Osteocyte (in vitro differentiated cells): ENCODE measurements at places on chromosomes 16 and 17. TPM values are rescaled to one million over a fixed set of nuclear protein-coding genes. Genes with fewer than 3 reads are reported as not detected.

The FAM171A2 gene
- 26.1 and 26.9 TPM in 2 replicates for total RNA-seq

The CBFA2T3 gene
- total RNA-seq: not detected in 2 replicates

The SUMO2 gene
- 472 and 483 TPM in 2 replicates for total RNA-seq

The MT1A gene
- not detected in 2 replicates for total RNA-seq

The ZG16 gene
- not detected in 2 replicates for total RNA-seq

The CUEDC1 gene
- 34.7 and 38.4 TPM in 2 replicates for total RNA-seq

DNA sequence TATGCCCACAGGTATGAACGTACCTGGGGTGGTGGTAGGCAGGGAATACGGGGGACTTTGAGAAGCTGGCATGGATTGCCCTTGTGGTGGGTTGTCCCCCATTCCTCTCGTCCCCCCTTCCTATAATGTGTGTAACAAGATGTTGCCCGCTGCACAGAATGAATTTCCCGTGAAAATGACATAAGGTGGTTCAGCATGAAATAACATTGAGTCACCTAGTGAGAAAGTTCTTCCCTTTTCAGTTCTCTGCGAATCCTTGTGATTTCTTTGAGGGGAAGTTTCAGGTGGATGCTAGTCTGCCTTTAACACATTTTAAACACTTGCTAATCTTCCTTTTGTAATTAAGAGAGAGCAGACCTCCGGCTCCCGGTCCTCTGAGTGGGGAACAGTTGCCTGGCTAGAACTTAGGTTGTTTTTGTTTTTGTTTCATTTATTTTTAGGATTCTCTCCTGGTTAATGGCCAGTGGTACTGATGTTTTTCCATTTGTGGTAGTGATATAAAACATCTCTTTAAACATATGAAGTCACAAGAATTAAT, 58.9 kb downstream of the RAP1GAP2 start:
- DNase-seq: no peak

DNA sequence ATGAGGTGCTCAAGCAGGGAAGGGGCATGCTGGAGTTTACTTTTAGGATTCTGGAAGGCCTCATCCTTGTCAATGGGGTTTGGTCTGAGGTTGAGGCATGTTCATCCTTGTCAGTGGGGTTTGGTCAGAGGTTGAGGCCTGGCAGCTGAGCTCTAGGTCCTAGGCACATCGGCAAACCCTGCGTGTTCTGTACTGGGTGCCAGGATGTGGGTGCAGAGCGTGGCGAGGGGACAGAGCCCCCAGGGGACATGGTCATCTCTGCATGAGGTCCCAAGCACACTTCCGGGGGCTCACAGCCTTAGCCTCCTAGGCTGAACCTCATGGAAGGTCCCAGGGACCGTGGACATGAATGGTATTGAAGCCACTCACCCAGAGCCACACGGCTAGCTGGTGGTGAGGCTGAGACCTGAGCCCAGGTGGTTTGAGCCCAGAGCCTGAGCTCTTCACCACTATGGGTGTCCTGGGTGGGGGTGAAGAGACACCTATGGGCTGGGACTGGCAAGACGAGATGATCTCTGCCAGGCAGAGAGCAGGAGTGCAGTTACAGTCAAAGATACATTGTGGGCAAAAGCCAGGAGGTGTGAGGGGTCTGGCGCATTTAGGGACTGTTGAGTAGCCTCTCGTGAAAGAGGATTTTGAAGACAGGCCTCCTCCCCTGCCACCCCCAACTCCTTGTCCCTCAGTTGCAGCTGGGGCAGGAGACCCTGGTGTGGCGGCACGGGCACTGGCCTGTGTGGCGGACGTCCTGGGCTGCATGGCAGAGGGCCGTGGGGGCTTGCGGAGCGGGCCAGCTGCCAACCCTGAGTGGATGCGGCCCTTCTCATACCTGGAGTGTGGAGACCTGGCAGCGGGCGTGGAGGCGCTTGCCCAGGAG, 19.3 kb downstream of the FCSK start:
- no peak for DNase-seq

GRCh38 chr17:31843070-31843745, 15.8 kb downstream of the COPRS start:
- DNase-seq: no peak

DNA sequence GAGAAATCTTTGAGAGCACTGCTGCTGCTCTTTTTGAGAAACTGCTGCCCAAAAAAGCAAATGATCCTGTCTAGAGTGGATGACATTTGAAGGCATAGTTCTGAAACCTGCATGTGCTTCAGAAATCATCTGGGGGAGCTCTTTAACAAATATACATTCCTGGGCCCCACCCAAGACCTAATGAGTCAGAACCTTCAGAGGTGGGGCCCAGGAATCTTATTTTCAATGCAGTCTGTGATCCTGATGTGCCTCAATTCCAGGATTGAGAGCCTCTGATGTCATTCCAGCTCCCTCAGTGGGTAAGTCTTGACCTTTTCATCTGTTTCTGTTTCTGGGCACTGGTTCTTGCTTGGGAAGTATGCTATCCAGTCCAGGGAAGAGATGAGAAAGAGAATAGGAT, 42.3 kb downstream of the HNF1B start:
- no peak for DNase-seq

DNA sequence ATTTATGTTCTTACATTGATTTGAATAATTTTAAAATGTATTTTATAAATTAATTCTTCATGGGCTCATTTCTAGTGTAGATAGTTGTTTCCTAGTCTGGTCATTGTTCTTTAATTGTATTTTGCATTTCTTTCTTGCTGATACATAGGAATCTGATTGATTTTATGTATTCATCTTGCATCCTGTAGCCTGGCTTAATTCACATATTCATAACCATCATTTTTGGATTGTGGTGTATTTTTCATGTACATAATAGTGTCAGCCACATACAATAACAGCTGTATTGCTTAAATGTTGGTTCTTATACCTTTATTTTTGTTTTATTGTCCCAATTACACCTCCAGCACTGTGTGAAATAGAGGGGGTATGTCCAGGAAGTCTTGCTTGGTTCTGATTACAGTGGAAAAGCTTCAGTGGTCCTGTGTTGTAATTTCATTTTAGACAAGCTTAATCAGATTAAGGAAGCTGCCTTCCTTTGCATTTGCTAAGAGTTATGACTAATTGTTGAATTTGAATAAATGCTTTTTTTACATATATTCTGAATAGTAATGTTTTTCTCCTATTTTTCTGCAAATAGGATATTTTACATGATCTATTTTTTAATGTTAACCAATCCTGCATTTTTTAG, 103.7 kb downstream of the USP22 start:
- no peak for DNase-seq

DNA sequence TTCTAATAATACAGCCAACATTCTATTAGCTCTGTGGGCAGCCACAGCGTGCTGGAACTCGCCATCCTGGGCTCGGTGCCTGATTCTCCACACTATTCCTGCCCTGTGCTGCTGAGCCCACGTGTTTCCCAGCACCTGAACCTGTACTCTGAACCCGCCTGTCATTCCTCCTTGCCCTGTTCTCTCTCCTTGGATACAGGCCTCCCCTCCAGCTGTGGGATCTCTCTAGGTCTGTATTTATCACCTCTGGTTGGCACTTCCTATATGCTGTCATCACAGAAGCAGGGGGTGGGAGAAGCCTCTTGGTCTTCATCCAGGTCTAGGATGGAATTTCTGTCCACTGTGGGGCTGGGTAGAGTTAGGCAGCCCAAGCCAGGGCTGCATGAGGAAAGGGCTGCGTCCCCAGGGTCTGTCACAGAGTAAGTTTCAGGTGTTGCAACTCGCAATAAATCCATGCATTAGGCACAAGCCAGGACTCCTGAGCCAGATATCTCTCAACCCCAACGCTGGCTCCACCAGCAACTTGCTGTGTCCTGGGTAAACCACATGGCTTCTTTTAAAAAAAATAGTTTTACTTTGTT, 56.0 kb downstream of the ABAT start:
- no peak for DNase-seq

DNA sequence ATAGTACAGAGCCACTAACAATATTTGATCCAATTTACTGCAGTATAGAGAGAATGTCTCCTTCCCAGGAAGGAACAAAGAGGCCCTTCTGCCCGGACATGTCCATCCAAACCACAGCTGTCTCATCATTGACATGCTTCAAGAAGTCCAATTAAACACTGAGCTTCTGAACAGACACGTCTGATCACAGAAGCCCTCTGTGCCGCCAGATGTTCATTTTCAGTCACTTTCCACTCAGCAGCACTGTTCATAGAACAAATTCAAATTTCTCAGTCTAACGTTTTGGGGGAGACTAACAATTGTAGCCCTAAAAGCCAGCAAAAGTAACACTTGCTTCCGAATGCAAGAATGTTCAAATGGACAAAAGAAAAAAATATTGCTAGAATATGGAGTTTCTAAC, 15.3 kb downstream of the ZC3H7A start:
- no peak for DNase-seq

- DNase-seq: no peak
Observed at GRCh38 chr16:11024333-11025053, 80.1 kb downstream of the CLEC16A start.

DNA sequence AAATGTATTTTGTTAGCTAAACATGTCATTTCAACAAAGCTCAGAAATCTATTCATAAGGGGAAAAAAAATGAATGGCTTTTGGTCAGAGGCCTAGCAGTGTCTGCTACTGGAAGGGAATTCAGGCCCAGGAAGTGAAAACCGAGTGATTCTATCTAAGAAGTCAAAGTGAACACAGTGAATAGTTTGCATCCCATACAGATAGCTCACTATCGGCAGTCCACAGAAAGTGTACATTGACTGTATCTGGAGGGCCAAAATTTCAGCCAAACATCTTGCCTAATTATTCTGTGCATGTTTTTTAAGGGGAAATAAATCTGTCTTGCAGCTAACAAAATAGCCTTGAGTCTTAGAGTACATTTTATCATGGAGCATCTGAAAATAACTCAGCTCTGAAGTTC, 214.4 kb upstream of the CACNG5 start:
- DNase-seq: no peak

DNA sequence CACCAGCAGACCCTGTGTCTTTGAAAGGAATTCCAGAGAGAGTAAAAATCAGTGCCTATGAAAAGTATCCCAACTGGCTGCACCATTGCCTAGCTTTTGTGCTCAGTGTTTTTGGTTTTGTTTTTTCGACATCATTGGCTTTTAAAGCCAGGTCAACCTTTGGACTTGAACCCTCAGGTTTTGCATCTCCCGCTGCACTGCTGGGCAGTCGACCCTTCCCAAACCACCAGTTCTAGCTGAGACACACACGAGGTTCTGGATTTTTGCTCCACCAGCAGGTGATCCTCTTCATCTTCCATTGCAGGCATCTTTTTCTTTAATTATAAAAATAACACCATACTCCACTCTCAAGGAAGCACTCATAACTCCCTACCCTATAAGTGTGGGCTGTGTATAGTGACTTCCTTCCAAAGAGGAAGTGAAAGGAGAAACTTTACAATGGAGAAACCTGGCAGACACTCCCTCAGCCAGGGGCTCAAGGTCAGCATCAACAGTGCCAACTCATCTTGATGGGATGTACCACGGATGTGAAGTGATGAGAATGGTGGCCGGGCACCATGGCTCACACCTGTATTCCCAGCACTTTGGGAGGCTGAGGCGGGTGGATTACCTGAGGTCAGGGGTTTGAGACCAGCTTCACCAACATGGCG, 57.8 kb downstream of the BMERB1 start:
- DNase-seq: no peak
